ENCODE measurements at places on chromosomes 5 and 9.

GRCh38 chr5:139078345-139078744, 119.8 kb downstream of the SIL1 start:
- no peak for DNase-seq

DNA sequence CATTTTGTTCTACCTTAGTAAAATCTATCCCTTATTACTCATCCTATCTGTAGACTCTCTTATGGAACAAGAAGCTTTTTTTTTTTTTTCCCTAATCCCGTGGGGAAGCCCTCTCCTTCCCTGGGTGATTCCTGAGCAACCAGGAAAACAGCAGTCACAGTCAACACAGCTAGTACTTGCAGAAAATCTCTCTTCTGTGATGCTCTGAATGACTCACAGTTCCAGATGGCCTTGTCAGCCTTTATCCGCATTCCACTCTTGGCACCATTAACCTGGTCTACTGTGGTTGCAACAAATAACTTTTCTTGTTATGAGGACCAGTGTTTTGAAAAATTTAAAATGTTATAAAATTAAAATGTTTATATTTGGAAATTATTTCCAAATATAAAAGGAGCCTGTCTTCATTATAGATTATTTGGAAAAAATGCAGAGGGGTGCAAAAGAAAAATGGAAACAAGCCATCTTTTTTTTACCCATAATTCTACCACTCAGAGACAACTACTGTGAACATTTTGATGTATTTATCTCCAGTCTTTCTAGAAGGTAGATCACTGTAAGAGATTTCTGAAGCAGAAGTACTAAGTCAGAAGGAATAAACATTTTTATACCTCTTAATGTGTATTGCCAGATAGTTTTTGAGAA, 486.7 kb downstream of the RAB3C start:
- DNase-seq = no peak

GRCh38 chr5:72092074-72092473, 15.2 kb upstream of the MAP1B start:
- no peak for DNase-seq

- no peak for DNase-seq
Measured at GRCh38 chr5:10447041-10447440, 5.4 kb downstream of the ROPN1L start.

DNA sequence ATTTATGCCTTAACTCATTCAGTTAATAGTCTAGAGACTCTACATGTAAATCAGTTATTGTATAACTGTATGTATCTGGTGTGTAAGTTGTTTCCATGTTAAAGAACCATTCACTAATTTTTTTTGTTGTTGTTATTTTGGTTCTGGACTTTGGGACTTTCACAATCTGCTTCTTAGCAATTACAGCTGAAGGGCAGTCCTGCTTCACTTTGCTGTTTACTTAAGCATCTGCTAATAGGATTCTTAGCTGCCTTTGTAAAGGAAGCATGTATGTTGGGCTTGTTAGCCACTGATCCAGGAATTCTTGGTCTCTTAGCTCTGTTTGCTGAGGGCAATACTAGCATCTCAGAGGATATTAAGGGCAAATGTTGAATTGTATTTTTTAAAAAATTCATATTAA, 97.0 kb downstream of the FOCAD start:
- DNase-seq = no peak

GRCh38 chr9:37942621-37943344, 38.9 kb upstream of the SLC25A51 start:
- no peak for DNase-seq

DNA sequence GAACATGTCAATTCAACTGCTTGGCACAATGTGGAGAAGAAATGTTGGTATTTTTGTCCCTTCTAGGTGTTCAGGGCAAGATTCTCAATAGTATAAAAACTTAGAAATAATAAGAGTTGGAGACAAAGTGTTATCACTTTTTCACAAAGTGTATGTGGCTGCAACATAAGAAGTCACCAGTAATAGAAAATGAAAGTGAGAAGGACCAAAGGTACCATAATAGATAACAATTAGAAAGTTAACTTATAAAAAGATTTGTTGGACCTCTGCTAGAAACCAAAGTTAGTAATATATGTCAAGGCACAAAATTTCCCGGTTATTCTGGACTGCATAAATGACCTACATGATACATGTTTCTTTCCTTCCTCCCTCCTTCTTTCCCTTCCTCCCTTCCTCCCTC, 1535.3 kb downstream of the EFNA5 start:
- DNase-seq = no peak

DNA sequence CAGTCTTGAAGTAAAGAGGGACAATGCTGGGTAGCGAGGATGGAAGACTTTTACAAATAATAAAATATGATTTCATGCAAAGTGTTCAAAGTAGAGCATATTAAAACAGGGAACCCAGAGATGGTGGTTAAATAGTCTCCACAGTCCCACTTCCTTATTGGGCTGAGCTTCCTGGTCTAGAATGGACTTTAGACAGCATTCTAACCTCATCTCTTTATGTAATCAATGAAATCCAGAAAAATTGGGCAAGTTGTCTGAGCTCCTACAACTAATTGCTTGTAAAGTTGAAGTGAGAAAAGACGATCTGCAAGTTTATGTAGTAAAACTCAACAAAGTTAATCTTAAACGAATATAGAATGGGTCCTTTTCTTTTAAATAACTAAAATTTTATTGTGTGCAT, 328.9 kb downstream of the PJA2 start:
- no peak for DNase-seq

DNA sequence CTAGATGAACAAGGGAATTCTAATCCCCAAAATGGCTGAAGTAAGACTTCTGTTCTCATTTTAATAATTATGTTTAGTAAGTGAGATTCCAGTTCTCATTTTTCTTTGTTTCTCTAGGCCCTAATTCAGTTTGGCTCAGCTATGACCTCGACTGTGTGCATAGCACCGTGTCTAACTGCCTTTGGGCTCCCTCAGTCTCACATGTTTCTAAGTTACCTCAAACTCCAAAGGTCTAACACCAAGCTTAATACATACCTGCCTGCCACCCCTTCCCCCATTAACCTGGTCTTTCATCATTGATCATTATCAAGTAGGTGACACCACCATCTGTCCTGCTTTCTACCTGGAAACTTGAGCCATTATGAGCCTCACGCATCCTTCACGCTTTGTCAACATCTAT, 273.2 kb downstream of the SAXO1 start:
- DNase-seq = no peak

DNA sequence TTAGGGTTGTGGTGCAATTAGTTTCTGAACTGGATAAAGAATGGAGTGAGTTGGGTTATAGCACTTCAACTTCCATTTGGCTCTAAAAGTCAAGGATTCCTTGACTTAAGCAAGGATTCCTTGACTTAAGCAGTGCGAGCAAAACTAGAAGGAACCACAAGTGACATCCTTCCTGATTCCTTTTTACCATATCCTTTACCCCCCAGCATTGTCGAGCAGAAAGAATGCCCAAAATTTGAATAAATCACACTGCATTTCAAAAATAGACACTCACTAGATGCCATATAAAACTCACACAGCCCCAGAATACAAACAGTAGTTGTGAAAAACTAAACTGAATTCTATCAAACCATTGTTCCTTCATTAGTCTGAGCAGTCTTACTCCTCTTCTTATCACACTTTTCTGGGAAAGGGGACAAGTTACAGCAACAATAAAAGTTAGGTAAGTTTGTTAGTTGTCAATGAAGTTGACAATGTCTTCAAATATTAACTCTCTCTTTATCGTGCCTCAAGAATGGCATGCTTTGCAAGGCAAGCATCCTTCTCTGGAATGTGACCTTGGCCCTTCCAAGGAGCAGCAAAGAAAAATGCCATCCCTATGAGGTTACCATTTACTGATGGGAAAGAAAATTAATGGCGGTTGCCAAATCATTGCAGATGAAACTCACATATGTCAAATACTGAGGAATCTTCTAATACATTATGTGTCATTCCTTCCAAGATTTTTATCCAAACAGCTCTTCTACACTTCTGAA, 273.3 kb upstream of the ANKRD55 start:
- no peak for DNase-seq

- no peak for DNase-seq
Measured at GRCh38 chr9:28808042-28808441, 1234.8 kb upstream of the C9orf72 start.

- peak; percentile 21 for DNase-seq
Measured at GRCh38 chr9:128192601-128193371, 1.4 kb upstream of the CIZ1 start.

Data from stimulated activated naive CD4-positive, alpha-beta T cell (primary cell).